WTC11 (cell line): ENCODE measurements at places on chromosomes 2 and 18. TPM values are rescaled to one million over a fixed set of nuclear protein-coding genes. Genes with fewer than 3 reads are reported as not detected.

The ALK gene
- 0.09 to 0.11 TPM in 2 of 3 replicates, not detected in the other for total RNA-seq

The EMX1 gene
- total RNA-seq = 3.6 to 4.4 TPM (median 3.8 TPM) in 3 replicates

The C2orf80 gene
- 0.39 to 0.96 TPM (median 0.87 TPM) in 3 replicates for total RNA-seq

The DSG3 gene
- 0.04 TPM in 1 of 3 replicates, not detected in the others for total RNA-seq
